ENCODE measurements at places on chromosomes 3 and 15. TPM values are rescaled to one million over a fixed set of nuclear protein-coding genes. Genes with fewer than 3 reads are reported as not detected.
A peak's percentile ranks its signal among the peaks of the same experiment; 100 is the strongest.

The WDR76 gene
- total RNA-seq = 114 TPM

DNA sequence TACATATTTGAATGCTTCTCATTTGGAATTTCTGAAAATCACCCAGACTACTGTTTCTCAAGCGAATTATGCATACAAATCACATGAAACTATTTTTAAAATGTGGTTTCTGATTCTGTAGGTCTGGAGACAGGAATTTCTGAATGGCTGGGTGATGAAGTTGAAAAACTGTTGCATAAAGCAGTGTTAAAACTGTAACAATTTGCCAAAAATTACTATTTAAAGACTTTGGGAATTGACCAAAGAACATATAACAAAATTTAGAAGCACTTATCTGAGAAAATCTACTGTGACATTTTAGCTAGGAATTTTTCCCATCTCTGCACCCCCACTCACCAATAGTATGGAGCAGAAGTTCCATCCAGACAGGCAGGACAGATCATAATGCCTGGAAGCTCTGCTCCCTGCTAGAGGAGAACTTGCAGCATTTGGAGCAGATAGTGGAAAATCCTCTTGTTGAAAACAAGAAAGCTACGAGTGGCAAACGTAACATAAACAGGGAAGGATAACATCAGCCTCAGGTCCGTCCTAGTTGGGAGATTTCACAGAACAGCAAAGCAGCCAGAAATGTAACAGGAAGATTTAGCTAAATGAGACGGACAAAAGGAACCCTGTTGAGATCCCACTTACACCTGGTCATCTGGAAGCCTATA is 132.3 kb upstream of the MCTP2 start:
- no peak overlapping the region for H3K4me3 ChIP-seq
- H3K27ac ChIP-seq = peak overlapping the region; percentile 55
- no peaks in the 10 kb centered on the region for H3K4me1 ChIP-seq
- H3K36me3 ChIP-seq = no peaks in the 10 kb centered on the region
- no peak for DNase-seq

The MYZAP gene
- total RNA-seq = 22.5 TPM

- H3K4me1 ChIP-seq = no peaks in the 10 kb centered on the region
- H3K27me3 ChIP-seq = no peaks in the 10 kb centered on the region
- no peak for DNase-seq
- no peak overlapping the region for H3K27ac ChIP-seq
- no peak overlapping the region for H3K4me3 ChIP-seq
Observed at GRCh38 chr3:65558826-65559225, 479.9 kb downstream of the MAGI1 start.

The COLQ gene
- 3.3 TPM for total RNA-seq

DNA sequence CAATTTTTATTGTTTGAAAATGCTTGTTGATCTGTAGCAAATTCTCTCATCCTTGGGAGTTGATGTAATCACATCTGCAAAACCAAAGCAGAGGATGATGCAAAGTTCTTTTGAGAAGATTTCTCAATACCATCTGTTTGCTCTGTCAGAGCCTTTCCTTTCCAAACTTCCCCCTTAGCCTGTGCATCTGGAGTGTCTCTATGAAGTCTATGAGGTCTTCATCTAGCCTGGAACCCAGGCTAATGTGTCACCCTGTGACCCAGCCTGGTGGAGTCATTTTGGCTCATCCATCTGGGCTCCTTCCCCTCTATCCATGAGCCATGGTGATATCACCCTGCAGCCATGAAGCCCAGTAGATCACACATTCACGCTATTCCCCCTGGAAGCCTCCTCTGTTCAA is 123.2 kb upstream of the SLC7A14 start:
- DNase-seq = no peak
- H3K27ac ChIP-seq = no peak overlapping the region
- H3K4me1 ChIP-seq = no peaks in the 10 kb centered on the region
- H3K4me3 ChIP-seq = no peak overlapping the region

DNA sequence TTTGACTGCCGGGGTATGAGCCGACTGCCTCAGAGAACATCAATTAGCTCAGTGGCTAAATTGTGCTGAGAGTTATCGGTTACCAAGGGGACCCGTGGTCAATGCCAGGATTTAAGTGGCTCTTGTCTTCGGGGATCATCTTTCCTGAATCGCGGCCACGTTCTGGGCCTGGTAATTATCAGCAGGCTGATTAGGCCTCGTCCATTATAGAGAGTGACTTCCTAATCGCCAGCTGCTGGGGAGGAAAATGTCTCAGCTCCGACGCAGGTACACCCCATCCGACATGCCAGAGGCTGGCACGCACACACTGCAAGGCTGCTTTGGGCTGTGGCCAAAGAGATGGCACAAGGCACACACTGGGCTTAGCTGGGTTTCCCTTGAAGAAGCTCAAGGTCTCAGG is 10.6 kb downstream of the TRH start:
- no peaks in the 10 kb centered on the region for H3K4me1 ChIP-seq
- no peak overlapping the region for H3K4me3 ChIP-seq
- no peak for DNase-seq
- H3K36me3 ChIP-seq = no peaks in the 10 kb centered on the region

DNA sequence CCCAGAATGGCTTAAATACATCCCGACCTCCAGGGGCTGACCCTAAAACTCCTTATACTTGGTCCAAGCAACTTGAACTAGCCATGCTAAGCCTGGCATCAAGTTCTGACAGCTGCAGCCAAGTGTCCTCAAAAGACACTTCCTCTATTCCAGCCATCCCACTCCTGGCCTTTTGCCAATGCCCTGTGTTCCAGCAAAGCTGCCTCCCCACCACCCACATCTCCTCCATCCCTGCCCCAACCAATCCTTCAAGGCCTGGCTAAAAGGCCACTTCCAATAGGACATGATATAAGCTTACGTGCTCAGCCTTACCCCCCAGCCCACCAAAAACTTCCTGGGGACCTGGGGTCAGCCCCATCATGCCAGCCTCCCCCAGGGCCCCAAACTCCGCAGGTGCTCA is 40.9 kb downstream of the SEMA3G start:
- no peak for DNase-seq
- no peaks in the 10 kb centered on the region for H3K27me3 ChIP-seq
- H3K27ac ChIP-seq = no peak overlapping the region
- H3K4me1 ChIP-seq = peaks cover 2% of the 10 kb centered on the region
